ENCODE measurements at places on chromosomes 13 and 19.

DNA sequence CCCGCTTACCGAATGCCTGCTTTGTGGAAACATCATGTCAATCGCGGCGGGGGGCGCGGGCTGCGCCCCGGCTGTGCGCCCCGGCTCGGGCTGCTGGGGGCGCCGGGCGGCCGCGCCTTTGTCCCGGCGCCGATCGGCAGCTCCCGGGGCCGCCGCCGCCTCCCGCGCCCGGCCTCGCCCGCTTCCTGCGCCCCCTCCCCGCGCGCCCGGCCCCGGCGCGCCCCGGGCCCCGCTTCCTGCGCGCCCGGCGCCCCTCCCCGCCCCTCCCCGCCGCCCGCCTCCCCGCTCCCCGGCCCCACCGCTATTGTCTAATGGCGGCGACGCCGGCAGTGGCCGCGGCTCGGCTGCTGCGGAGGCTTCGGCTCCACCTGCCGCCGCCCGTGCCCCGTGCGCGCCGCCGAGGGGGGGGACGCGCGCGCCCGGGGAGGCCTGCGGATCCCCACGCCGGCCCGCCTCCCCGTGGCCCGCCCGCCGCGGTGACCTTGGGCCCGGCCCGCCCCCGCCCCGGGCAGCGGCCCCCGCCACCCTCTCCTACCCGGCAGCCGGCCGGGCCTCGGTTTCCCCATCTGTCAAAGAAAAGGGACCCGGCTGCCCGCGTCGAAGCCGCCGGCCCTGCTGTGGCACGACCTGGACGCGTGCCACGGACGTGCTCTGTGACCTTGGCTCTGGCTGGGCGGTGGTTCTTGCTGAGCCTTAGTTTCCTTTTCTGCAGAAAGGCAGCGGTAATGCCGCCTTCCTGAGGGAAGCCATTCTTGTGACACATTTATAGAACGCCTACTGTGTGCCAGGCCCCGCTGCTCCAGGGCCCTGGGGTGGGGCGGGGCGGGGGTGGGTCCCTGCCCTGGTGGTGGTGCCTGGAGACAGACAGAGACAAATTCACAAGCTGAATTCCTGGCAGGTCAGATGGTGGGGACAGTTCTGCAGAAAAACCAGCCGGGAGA is at the start of gene TLE5:
Gene TLE5 (minus strand): TSS at position 331 of the 941 bp plus-strand sequence. CDS start 295 bp downstream, at position 36.
- DNase-seq: no peak

DNA sequence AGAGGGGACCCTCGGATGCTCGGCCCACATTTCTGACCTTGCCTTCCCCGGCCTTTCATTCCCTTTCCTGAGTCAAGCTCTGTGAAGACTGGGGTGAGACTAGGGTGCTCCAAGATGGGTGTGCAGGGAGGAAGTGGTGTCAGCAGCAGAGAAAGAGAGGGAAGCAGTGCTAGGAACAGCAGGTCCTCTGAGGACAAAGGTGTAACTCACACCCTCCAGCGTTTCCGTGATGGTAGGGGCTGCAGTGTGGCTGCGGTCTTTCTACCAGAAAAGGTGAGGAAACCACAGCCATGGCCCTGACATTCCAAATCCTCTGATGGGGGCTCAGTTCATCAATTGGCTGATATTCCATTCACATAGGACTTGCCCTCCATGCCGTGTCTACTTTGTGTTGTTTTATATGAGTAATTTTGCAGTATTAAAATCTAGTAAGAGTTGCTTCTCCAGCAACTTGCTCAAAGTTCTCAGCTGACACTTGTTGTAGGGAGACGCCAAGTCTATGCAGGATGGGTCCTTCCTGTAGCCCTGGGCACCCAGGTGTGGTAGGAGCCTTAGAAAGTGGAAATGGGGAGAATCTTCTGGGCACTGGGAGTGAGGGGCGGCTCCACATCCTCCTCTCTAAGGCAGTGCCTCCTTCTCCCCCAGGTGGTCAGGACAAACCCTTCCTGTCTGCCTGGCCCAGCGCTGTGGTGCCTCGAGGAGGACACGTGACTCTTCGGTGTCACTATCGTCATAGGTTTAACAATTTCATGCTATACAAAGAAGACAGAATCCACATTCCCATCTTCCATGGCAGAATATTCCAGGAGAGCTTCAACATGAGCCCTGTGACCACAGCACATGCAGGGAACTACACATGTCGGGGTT is 1.6 kb downstream of the KIR3DL1 start:
- no peak for DNase-seq

- DNase-seq: no peak
These were observed 413.9 kb downstream of the KLF12 start for GRCh38 chr13:73720216-73720840.

DNA sequence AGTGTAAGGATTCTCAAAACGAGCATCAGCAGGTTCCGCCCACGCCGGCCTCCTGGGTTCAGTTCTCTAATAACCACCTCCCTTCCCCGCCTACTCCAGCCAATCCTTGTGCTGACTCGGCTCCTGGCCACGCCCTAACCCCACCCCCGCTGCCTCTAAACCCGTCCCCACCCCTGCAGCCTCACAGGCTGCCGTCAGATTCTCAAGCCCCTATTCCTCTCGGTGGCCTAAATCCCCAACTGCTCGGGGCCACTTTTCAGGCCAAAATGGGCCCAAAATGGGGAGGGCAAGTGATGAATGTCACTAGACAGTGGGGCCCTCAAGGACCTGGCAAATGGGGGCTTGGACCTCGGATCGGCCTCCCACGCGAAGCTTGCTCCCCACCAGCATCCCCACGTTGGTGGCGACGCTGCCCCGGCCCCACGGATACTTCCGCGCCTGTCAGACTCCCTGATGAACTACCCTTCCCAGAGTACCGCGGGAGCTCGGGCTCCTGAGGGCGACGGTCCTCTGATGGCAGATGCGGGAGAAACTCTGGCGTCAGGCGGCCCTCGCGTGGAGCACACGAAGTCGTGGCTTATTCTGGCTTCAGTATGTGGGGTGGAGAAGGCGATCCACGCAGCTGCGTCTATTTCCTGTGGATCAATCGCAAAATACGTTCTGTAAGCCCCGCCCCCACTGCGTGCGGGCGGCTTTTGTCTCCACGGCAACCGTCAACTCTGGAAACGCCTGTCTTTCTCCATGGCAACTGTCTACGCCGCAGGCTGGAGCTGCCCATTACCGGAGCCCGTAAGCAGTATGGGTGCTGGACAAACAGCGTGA is 24.8 kb downstream of the ZNF473 start:
- DNase-seq: peak; percentile 11

- DNase-seq: no peak
These were observed 19.9 kb downstream of the ONECUT3 start for GRCh38 chr19:1773184-1773583.

GRCh38 chr13:20301403-20302071 is 69.4 kb upstream of the GJB6 start:
- DNase-seq: no peak

GRCh38 chr19:14248578-14249011 is 42.6 kb upstream of the ADGRL1 start:
- no peak for DNase-seq

DNA sequence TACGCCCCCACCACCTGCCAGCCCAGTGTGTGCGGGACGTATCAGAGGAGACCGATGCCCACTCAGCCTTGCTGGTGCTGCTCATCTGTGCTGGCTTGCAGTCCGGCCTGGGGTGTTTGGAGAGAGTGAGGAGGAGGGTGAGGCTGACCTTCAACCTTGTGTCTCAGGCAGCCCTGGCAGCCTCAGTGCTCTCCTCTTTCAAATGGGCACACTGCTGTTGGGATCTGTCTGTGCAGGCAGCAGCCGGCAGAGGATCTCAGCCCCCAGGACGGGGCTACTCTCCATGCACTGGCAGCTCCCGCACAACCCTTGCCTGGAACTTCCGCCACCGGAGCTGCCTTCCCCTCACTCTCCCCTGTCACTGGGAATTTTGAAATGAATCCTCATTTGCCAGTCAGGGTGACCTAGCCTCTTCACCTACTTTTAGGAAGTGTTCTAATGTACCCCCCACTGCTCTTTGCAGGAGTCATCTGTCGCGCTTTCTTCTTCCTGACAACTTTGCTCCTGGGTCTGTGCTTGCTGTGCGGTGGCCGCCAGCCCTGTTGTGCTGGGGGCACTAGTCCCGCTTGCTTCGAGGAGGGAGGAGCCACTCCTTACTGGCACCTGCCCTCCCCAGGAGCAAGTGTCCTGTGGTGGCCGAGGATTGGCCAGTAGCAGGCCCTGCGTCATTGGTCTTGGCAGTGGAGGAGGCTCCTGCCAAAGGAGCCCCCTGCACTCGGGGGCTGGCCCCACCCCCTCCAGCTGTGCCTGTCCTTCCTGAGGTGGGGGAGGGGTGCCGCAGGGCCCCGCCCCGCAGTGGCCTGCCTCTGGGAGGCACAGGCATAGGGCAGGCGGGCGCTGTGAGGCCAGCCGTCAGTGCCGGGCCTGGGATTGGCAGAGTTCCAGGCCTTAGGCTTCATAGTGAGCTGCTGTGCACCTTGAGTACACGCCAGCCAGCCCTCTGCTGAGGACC is 53.4 kb downstream of the TSSK6 start:
- no peak for DNase-seq

GRCh38 chr13:76756451-76756850 is 129.8 kb downstream of the KCTD12 start:
- DNase-seq: no peak

GRCh38 chr13:76314495-76314894 is 571.7 kb downstream of the KCTD12 start:
- DNase-seq: no peak

DNA sequence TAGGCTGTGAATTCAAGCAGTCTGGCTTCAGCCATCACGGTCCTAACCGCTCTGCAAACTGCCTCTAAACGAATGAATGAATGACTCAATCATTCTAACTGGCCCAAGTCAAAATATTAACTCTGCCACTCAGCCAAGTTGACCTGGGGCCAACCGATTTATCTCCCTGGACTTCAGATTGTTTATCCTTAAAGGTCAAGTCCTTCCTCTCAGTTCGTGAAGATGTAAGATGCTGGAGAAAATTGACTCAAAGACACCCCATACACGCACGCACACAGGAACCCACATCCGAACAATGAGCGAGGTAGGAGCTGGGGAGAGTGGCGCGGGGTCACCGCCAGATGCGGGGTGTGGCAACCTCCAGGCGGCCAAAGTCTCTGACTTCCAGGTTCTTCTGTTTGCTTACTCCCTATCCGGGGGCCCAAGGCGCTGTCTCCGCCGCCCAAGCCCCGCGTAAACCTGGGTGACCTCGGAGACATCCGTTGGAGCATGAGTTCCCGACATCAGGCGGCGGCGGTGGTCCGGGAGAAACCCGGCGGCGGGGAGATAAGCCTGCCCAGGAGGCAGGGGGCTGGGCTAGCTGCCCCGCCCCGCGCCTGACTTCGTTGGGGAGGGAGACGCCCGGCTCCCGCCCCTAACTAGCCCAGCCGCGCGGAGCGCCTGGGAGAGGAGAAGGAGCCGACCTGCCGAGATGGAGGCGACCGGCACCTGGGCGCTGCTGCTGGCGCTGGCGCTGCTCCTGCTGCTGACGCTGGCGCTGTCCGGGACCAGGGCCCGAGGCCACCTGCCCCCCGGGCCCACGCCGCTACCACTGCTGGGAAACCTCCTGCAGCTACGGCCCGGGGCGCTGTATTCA is at the start of gene CYP2S1:
Gene CYP2S1 (plus strand): TSS at position 646 of the 856 bp plus-strand sequence. CDS start 46 bp downstream, at position 692.
- no peak for DNase-seq

- no peak for DNase-seq
These were observed 58.5 kb downstream of the DGKH start for GRCh38 chr13:42106998-42107397.

GRCh38 chr13:101149735-101150384 is 266.4 kb downstream of the NALCN start:
- no peak for DNase-seq

- no peak for DNase-seq
These were observed 5.3 kb downstream of the SLC25A15 start for GRCh38 chr13:40794414-40795368.

GRCh38 chr19:8302734-8303133 is 5.4 kb downstream of the CD320 start:
- DNase-seq: no peak

DNA sequence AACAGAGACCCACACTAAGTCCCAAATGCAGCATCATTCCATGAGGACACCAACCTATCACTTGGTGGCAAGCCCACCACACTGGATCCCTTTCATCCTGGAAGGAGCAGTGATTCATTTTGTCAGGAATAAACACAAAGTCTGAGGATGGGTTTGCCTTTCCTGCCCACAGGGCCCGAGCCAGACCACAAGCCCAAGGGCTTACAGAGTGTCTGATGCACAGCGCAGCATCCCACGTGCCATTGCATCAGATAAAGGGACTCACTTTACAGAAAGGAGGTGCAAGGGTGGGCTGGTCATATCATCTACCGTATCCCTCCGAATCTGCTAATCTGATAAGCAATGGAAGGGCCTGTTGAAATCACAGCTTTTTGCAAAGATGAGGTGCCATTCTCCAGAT is 12.2 kb upstream of the KCTD15 start:
- DNase-seq: no peak

- DNase-seq: no peak
These were observed 10.6 kb upstream of the GPR18 start for GRCh38 chr13:99268822-99269221.

GRCh38 chr19:14091813-14092462 is 1.4 kb upstream of the SAMD1 start:
- DNase-seq: no peak

- no peak for DNase-seq
These were observed 3.2 kb downstream of the CEBPA start for GRCh38 chr19:33299051-33299688.

DNA sequence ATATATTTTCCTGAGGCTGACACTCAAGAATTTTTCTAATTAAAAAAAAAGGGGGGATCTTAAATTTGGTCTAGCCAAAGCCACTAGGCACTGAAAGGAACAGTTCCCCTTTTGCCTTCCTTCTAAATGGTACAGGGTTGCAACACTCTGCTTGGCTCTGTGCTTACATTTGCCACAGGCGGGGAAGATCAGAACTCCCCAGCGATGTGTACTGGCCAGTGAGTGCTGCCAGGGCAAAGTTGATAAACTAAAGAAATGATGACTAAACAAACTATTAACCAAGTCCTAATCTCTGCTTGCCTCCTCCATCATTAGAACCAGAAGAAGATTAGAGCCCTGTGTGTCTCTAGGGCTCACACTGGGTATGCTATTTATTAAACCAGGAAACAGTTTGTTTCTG is 75.3 kb upstream of the SCEL start:
- no peak for DNase-seq

DNA sequence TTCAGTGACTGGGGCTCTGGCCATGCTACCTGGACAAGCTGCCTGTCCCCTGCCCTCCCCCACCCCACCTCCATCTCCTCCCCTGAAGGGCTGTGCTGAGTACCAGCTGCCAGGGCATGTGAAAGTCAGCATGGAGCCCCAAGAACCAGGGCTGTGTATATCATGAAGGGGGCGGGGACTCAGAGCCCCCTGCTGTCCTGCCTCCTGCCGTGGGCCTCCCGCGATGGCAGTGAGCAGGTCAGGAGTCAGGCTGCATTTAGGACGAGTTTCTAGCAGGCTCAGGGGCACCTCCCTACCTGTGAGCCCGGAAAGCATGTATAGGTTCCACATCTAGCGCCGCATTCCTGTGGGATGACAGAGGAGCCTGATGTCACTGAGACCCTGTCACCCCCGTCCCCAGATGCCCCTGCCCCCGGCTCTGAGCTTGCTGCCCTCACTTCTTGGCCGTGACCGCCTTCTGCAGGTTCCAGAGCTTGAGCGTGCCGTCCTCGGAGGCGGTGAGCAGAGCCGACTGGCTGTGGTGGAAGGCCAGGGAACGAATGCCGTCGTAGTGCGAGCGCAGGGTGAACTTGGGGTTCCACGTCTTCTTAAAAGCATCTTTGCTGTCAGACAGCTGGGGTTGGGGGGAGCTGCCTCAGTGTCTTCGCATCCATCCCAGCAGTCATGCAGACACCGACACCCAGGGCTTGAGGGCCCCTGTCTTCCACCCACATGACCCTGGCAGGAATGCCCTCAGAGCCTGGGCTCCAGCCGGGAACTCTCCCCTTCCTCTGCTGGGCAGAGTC is 8.3 kb upstream of the PRKD2 start:
- no peak for DNase-seq
